ENCODE measurements at places on chromosomes 1 and 21. TPM values are rescaled to one million over a fixed set of nuclear protein-coding genes. Genes with fewer than 3 reads are reported as not detected.

TMEM200B gene
- total RNA-seq: 16.5 TPM

CLDN19 gene
- under 0.01 TPM for total RNA-seq

MOV10 gene
- total RNA-seq: 44.9 TPM

PITHD1 gene
- total RNA-seq: 24.5 TPM

PGLYRP4 gene
- total RNA-seq: not detected

PDZK1 gene
- 1.7 TPM for total RNA-seq

TNNI3K gene
- total RNA-seq: 3.9 TPM
